ENCODE measurements at places on chromosomes 7 and 10. TPM values are rescaled to one million over a fixed set of nuclear protein-coding genes. Genes with fewer than 3 reads are reported as not detected.

- DNase-seq = no peak
Observed at GRCh38 chr7:153090764-153091163, 331.2 kb downstream of the ACTR3B start.

DNA sequence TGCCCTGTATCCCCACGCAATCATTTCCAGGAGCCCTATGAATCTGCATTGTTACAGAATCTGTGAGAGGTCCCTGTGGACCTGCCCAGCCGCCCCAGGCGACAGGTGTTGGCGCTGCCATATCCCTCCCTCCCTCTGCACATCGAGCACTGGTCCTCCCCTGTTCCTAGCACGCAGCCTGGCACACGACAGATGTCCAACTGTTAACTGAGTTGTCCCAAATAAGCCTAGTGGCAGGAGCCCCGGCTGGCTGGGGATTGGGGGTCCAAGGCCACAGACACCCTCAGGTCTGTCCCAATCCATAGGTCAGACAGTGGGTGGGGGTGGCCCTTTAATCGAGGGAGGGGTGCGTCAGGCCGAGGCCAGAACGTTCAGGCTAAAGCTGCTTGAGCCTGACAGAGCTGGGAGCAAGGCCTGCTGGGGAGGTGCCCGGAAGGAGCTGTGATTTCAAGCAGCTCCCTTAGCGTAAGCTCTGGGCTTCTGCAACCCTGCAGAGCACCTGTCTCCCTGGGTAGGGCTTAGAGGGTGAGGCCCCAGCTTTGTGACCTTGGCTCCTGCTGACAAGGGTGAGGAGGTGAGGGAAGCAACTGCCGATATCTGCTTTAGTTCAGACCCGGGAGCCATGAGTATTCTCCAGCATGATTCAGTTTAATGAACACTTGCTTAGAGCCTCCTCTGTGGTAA lies 40.1 kb downstream of the ADRA2A start:
- DNase-seq = no peak

The NRAP gene
- 5.6 TPM for total RNA-seq

The MACROH2A2 gene
- 11.2 TPM for total RNA-seq

The ELN gene
- 16.6 TPM for total RNA-seq

The NUTM2E gene
- total RNA-seq = 0.21 TPM
